ENCODE measurements at places on chromosomes 2 and 18.

DNA sequence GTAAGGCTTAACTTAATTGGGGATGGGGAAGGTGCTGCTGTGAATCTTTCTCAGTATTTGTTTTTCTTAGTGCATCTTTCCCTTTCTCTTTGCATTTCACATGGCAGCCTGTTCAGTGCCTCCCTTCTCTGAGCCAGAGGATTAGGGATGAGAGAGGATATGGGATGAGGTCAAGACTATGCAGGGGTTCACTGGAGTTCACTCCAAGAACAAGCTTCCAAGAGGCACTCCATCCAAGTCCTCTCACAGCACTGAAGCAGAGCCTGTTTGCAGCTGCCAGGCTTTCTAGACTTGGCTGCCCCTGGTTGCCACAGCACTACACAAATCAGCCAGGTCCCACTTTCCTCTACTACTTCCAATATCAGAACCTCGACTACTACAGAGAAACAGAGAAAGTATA is 80.3 kb upstream of the GYPC start:
- DNase-seq = no peak

DNA sequence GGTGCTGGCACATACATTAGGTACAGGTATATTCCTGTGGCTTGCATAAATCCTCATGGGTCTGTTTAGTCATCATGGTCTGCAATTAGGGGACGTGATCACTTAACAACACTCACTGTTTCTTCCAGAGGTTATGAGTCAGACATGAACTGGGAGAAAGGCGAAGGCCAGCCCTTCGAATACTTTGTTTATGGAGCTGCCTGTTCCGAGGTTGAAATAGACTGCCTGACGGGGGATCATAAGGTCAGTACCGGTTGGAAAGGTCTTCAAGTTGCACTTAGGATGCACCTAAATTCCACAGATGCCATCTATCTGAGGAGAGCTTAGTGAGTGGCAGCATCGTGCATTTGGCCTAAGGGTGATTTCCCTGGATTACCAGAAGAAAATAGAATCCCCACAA is 76.9 kb downstream of the AOX1 start:
- no peak for DNase-seq

DNA sequence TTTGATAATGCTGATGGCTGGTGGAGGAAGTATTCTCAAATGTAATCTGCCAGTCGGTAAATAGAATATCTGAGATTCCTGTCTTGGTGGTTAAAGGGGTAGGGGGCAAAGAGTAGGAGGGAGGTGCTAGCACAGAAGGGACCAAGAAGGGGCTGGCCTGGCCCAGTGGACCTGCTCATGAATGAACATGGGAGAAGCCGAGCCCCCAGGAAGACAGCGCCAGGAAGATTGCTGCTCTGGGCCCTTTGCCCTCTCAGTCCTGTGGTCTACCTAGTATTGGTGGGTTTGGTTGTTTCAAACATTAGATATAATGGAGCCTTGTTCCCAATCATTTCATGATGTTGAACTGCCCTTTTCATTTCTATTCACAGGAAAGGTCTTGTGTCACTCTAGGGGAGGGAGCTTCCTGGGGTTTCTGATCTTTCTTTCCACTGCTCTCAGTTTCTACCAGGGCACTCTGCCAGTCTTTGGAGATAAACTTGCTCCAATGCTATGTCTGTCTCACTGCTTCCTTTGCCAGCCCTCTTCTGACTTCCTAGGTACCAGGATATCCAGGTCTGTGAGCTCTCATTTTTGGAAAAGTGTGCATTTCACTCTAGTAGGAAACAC is 5.3 kb upstream of the MOCOS start:
- DNase-seq = no peak

DNA sequence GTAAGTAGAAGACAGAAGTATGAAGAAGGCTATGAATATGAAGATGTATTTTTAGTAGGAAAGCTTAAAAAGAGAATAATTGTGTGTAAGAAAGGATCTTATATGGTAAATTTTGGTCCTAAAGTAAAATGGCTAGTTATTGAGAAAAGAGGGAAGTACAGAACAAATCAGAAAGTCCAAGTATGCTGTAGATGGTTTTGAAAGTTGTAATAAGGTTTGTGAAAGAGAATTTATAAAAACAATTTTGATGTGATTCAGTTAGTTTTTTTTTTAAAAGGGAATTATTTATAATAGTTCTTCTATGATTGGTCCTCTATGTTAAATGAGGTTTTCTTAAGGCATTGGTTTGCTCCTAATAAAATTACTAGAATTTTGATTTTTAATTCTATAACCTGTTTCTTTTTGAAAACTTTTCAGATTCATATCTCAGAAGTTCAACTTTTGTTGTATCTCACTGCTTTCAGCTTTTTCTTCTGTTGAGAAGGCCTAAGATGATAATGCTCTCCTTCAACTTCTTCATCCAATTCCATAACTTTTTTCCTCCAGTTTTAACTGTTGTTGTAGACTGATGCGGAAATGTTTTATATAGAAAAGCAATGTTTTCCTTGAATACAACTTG is 322.7 kb downstream of the NOL4 start:
- DNase-seq = no peak

DNA sequence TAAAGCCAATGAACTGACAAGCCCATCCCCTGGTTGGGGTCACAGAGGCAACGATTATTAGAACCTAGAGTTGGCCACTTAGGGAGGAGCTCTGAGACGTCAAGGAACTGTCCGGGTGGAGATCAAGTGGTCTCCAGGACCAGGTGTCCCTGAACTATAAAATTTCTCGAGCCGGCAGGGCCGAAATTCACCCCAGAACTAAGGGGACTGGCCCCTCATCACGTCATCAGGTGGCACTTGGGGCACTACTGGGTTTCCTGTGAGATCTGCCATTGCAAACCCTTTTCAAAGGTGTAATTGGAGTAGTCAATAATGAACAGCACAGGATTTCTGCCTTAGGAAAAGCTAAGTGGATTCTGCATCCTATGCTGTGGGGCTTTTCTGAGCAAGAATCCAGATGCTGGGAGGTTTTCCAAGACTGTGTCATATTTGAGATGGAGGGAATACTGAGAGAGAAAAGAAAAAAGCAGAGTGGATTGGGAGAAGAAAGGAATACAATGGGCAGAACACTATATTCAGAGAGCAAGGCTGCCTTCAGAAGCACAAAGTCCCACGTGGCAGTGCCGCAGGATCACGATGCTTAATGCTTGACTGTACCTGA is 113.6 kb downstream of the ALPK2 start:
- no peak for DNase-seq

- peak; percentile 46 for DNase-seq
These were observed 445 bp downstream of the PRPF40A start for GRCh38 chr2:152716805-152717227.

DNA sequence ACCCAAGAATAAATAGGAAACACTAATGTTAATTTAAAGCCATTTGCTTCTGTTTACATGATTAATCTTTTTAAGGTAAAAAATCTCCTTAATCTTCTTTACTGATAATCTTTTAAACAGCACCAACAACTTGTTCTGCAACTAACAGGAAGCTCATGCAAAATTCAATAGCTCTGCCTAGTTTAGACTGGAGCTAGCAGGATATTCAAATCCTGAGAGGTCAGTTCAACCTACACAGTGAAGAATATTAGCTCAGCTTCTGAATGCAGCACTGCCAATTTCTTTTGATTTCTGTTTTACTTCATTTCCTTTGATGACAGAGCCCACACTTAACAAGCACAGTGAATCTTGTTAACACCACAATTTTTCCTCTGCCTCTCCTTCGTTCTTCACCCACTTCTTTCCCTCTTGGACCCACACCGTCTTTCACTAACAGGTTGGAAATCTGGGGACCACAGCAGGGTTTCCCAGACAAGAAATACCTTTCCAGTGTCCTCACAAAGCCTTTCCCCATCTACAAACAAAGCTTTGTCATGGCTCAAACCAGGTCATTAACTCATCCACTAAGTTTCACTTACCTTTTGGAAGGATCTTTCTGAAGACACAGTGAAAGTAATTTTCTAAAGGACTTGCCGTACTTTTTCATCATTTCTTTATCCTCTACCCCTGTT is 109.8 kb downstream of the STK39 start:
- no peak for DNase-seq

DNA sequence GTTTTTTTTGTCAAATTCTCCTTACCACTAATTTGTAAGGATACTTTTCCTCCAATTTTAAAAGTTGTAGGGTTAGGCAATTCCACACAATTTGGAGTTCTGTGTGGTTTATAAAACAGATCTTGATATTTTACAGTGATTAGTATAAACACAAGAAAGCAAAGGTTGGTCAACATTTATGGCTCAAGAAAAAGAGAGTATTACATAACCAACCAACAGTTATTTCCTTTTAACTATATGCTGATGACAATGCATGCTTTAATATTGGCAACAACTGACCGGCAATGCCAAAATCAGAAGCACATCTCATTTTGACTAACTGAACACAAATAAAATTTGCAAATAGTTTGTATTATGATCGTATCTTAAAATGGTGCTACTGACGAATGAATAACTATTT is 137.2 kb downstream of the CDH2 start:
- no peak for DNase-seq

GRCh38 chr2:168056242-168056787 is 191.1 kb downstream of the STK39 start:
- DNase-seq = no peak

DNA sequence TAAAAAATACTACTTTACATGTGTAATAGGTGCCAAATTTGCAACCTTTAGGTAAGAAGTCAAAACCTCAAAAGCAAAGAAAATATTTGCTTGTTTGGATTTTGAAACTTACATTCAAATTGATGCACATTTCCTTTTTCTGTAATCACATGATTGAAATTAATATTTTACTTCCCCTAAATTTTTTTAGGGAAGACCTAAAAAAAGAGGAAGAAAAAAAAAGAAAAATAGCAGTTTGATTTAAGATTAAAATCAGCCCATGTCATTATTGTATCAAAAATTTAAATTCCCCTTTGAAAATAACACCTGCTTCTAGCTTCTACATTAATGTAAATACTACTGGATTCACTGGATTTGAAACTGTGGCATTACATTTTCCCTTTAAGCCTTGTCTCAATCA is 68.2 kb upstream of the STON1 start:
- DNase-seq = no peak

DNA sequence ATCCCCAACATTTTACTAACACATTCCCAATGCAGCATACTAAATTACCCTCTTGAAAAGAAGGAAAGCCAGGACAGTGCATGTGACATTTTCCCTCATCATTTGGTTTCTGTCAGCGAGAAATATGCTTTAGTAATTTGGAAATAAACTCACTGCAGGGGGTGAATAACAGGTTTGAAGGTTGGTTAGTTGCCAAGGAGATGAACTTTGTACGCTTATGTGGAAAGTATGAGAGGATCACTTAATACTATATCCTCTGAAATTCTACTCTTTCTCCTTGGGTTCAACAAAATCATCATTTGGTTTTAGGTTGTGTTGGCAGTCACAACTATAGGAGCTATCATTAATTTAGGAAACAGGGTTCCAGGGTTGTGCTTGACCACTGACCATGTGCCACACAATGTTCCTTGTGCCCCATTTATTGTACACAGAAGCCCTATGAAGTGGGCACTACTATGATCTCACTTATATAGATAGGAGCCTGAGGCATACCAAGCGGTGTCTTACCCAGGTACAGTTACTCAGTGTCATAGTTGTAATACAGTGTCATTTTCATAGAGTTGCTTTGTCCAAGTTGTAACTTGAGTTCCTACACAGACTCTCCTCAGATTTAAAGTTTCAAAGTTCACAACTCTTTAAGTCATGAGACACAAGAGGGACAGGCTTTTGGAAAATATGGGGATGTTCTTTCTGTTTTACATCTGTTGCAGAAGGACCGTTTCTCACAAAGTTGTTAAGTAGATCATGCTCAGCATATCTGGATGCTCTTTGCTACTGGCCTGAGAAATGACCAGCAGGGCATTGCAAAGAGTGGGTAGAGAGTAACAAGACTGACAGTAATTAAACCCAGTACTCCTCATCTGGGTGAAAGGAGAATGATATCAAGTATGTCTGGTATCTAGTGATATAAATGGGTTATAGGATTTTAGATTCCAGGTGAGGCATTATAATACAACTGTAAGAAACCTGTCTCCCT is 91.8 kb downstream of the MAP4K4 start:
- DNase-seq = no peak

DNA sequence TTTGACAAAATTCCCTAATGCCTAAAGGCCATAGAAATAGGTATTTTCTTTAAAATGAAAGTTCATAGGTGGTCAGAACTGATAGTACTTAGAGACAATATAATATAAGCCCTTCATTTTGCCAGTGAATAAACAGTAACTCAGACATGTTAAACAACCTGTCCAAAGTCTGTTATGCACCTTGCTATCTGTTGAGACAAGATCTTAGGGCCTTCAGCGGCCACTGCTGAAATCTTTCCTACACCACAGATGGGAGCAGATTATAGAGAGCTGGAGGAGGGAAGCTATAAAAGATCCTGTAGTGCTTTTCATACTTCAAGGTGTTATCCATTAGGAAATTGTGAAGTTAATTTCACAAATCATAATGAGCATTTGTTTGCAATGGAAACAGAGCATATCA is 13.8 kb downstream of the CERKL start:
- no peak for DNase-seq

- no peak for DNase-seq
These were observed 27.2 kb downstream of the KIF1A start for GRCh38 chr2:240792629-240793312.

GRCh38 chr2:63257473-63257872 is 206.8 kb downstream of the OTX1 start:
- no peak for DNase-seq

DNA sequence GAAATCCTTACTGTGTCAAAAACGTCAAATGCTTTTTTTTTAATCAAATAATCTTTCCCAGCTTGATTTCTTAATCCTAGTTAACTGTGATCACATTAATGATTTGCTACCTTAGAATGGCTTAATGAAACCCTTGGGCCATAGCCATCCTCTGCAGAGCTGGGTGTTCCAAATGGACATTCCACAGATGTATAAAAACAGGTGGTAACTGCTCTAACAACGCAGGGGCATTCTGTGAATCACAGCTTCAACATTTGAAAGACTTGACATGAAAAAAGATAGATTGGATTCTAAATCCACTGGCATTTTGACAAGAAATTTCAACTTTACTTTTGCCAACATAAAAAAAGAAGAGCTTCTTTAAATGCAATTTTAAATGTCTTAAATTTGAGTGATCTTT is 69.8 kb upstream of the RASGRP3 start:
- DNase-seq = no peak

GRCh38 chr2:88933980-88934379 is 242.5 kb downstream of the RPIA start:
- DNase-seq = no peak

DNA sequence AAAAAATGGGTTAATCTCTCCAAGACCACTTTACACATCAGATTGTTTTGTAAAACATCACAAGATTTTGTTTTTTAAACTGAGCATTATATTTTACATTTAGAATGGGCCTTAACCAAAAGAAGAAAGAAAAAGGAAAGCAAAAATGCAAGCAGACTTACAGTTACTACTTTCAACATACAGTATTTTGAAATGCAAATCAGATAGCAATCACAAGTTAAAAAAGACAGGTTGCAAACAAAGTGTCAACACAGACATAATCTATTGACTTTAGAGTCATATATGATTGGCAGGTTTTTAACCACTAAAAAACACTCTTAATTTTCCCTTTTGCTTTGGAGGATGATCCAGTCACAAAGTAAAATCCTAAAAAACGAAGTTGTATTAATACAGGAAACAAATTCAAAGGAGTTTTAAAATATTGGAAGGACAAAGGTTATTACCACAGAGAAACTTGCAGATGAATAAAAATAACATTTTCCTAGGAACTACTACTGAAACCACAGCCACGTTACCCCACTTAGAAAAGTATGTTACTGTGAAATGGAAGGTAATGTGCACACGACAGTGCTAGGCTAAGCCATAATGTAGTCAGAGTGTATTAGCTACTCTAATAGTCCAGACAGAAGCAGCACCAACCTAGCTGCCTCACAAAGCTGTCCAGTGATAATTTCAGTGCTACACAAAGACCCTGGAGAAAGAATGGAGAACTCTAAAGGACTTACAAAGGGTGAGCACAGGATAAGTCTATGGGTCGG is 22.9 kb downstream of the DARS1 start:
- DNase-seq = no peak
